ENCODE measurements at places on chromosomes 4 and X. TPM values are rescaled to one million over a fixed set of nuclear protein-coding genes. Genes with fewer than 3 reads are reported as not detected.

The TBC1D1 gene
- 131 TPM for total RNA-seq

DNA sequence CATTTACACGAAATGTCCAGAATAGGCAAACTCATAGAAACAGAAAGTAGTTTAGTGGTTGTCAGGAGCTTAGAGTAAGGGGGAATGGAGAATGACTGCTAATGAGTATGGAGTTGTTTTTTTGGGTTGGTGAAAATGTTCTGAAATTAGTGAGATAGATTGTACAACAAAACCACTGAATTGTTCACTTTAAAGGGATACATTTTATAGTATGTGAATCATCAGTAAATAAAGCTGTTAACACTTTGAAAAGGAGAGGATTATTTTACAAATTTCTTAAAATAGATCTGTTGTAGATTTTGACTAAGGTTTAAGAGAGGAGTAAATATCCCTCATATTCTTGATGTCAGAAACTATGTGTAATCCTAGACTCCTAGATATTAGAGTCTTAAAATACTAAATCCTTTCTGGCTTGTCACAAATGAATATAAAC is 82.7 kb downstream of the RAPGEF2 start:
- DNase-seq = no peak

The TMPRSS11F gene
- total RNA-seq = not detected

DNA sequence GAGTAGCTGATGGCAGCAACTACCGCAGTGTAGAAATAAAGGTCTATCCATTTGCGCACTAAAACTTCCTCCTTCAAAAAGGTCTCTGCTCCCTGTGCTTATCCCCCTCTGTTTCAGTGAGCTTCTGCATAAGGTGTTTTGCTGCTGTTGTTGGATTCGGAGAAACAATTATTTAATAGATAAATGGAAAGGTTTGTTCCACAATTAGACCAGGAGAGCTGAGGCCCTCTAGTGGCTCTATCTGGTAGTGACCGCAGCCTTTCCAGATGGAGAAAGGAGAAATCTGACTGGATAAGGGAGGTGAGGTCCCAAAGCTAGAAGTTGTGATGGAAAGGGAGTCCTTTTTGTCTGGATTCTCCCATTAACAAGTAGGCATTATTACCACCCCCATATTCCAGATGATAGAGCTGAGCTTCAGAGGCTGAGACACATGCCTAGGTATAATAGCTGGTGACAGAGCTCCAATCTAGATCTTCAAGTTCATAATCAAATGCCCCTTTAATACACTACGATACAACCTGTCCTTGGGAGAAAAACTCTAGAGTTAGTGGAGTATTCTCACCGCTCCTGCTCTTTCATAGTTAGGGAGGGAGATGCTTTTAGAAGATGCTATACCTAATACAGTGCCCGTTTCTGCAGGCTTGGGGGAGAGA is 5.1 kb upstream of the GABRQ start:
- DNase-seq = no peak

GRCh38 chr4:165991325-165992180 is 118.5 kb downstream of the TLL1 start:
- DNase-seq = no peak

The SYN1 gene
- total RNA-seq = 11.1 TPM

DNA sequence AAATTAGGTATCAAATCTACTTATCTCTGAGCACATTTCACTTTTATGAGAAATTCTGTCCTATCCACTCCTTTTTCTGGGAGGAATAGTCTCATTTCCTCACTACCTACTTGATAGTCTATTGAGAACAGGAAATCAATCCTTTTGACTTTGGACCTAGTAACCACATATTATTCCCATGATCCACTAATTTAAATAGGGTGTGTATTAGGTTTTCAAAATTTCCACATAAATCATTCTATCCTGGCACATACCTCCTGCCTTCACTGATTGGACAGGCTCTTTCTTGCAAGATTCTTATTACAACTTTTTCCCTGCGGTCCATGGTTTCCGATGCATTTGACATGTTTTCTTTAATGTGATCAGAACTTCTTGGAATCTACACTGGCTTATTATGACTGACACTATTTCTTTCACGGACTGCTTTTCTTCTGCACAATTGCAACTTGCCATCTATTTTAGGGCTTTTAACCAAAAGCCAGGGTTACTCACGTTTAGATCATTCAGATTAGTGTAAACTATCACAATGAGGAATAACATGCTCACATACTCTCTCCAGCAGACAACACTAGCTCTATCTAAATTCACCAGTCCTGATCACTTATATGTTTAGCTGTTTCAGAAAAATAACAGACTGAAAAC is 419.9 kb upstream of the SLIT2 start:
- no peak for DNase-seq

- no peak for DNase-seq
Observed at GRCh38 chrX:152313529-152314302, 137.4 kb downstream of the GABRA3 start.

The CPE gene
- total RNA-seq = 56.2 TPM

- DNase-seq = no peak
Observed at GRCh38 chr4:40734497-40734896, 15.3 kb upstream of the NSUN7 start.
